NCI-H1930 (cell line): ENCODE measurements at places on chromosomes 16 and 17.

GRCh38 chr16:68408428-68408827 lies 39.9 kb downstream of the SMPD3 start:
- DNase-seq, result no peak

GRCh38 chr17:68273722-68274121 lies 17.2 kb downstream of the SLC16A6 start:
- DNase-seq, result no peak

GRCh38 chr17:33220036-33220435 lies 73.1 kb downstream of the ASIC2 start:
- no peak for DNase-seq

GRCh38 chr17:64357191-64357981 lies 33.3 kb downstream of the PECAM1 start:
- no peak for DNase-seq

- DNase-seq, result no peak
Measured at GRCh38 chr17:10112962-10113361, 85.4 kb downstream of the GAS7 start.
